ENCODE measurements at places on chromosomes 2 and 18.
A peak's percentile ranks its signal among the peaks of the same experiment; 100 is the strongest.

DNA sequence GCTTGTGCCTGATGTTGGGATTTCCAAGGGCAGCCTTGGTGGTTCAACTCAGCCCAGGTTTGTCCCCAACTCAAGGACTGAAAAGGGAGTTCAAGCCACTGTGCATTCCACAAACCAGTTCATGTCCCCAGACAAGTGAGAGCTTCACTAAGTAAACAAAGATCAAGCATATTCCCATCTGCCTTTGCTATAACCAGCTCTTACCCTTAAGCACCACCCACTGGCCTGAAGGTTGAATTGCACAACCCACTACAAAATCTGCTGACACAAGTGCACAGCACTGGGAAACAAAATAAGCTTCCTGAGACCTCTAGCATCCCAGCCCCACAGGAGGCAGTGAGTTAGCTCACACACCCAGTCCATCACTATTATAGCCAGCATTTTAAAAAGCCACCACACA is 516.7 kb downstream of the NR4A2 start:
- DNase-seq, result no peak

GRCh38 chr18:55245211-55245614 is 286.0 kb upstream of the CCDC68 start:
- no peak for DNase-seq

GRCh38 chr2:133264989-133265401 is 303.3 kb downstream of the NCKAP5 start:
- DNase-seq, result no peak

DNA sequence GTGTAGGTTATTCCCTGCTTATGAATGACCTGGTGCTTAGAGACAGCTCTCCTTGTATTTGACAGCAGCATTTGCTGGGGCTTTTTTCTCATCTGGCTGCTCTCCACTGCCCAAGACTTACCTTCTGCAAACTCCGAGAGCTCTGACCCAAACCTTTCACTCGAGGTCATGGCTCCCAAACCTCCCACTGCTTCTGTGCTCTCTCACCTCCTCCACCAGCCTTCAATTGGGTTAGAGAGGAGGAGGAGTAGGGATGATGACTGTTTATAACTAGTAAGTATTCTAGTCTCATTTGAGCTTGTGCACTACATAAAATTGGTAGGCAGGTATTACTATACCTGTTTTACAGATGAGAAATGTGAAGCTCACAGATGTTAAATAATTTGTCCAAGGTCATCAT is 40.1 kb downstream of the LIMS1 start:
- no peak for DNase-seq

GRCh38 chr2:174666845-174667244 is 69.2 kb upstream of the WIPF1 start:
- no peak for DNase-seq

DNA sequence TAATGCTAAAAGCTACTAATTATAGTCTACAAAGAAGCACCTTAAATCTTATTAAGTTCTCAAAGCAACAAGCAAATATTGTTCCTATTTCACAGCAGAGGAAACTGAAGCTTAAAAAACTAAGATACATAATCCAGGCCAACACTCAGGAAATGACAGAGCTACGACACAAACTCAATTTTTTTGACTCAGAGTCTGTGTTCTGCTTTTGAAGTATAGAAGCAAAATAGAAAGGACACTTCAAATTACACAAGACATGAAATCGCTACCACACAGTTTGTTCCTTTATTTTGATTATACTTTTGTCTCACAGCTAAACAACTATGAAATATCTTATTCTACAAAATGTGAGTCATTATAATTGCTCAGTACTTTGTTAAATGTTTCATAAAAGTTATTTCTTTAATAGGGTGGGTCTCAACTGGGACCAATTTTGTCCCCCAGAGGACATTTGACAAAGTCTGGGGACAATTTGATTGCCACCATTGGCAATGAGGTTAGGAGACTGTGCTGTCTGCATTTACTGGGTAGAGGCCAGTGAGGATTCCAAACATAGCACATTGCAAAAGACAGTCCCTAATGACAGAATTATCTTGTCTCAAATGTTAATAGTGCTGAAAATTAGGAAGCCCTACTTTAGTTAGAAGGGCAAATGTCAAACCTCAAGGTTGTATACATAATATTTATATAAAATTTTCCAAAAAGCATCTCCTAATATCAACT is 101.5 kb upstream of the GRB14 start:
- no peak for DNase-seq

GRCh38 chr2:101991721-101992145 is at the start of gene IL1R2:
TSS of gene IL1R2 (plus strand) at chr2:101991960. CDS start at chr2:102008576, 16,616 bp downstream.
- DNase-seq, result peak; percentile 48

GRCh38 chr2:143163499-143163898 is 34.3 kb downstream of the ARHGAP15 start:
- no peak for DNase-seq

- no peak for DNase-seq
Observed at GRCh38 chr18:64026350-64026749, 56.5 kb downstream of the SERPINB8 start.

GRCh38 chr2:28049416-28049815 is 158.9 kb downstream of the BABAM2 start:
- DNase-seq, result no peak

DNA sequence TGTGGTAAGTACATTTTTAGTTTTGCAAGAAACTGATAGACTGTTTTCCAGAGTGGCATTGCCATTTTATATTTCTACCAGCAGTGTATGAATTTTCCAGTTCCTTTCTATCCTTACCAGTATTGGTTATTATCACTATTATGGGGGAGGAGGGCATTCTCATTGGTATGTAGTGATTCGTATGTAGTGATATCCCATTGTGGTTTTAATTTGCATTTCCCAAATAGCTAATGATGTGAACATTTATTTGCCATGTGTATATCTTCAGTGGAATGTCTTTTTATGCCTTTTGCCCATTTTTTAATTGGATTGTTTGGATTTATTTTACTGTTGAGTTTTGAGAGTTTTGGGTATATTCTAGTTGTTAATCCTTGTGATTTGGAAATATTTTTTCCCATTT is 16.9 kb downstream of the EIF5B start:
- no peak for DNase-seq

DNA sequence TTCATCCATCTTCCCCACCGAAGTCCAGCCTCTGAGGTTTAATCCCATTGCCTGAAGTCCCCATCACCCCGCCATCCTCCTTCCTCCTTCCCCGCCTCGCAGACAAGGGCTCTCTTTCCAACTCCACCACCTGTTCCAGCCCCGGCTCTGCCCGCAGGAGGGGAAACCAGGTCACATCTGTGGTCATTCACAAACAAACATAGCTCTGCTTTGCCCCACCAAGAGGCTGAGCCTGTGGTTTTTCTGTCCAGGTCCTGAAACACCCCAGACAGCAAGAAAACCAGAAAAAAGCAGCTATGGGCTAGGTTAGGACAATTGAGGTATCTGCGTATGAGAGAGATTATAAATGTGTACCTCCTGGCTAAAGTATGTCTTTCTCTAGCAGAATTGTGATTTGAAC is 144.7 kb downstream of the GLI2 start:
- DNase-seq, result no peak

DNA sequence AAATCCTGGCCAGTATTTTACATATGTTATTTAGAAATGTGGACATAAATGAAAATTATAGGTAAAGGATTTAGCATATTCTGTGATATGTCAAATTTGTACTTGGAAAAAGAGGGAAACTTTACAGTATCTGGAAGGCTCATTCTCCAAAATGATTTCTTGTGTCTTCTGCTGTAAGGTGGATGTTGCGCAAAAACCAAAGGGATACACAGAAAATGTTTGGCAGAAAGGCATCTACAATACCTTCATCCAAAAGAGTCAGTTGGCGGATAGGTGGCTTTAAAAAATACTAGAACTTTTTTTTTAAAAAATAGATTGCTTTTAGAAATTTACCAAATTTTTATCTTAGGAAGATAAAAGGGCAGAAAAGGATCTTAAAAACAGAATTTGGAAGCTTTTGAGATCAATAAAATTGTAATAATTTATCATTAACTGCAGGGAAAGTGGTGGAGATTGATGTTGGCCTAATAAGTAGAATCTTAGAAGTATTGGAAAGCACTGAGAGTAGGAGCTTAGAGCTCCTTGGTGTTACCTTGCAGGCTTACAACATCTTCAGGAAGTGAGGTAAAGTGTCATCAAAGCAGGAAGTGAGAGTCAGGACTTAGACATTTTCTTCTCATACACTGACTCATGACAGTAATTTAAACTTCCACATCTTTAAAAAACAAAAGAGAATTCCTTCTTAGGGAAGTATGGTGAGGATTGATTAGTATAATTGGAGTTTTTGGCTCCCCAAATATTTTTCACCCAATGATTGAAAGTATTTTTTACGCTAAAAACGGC is 2.1 kb downstream of the NABP1 start:
- DNase-seq, result no peak
